Stimulated activated CD8-positive, alpha-beta memory T cell treated with anti-CD3 and anti-CD28 coated beads, Interleukin-7, amount 100 ng/mL, for 1 hour (primary cell): ENCODE measurements at places on chromosomes 7 and 10.

DNA sequence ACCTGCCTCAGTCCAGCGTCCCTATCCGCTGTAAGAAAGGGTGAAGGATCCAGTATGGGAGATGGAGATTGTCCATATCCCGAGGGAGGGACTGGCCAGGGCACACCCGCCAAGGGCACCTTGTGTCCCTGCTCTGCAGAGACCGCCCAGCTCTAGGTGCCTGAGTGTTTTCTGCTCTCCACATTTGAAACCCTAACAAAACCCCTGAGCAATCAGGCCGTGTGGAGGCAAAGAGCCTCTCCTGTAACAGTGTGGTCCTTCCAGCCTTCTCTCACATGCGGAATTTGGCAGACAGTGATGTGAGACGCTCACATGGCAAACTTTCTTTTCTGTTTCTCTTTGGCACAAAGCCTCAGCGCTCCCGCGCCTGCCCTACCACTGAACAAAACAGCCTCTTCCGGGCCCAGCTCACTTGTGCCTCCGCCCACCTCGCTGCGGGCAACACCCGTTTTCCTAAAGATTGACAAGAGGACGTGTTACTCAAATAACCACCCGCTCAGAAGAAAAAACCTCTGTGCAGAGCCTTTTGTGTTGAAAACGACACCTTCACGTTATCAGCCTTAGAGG, 514.8 kb downstream of the DNAJB6 start:
- peak; percentile 39 for DNase-seq

DNA sequence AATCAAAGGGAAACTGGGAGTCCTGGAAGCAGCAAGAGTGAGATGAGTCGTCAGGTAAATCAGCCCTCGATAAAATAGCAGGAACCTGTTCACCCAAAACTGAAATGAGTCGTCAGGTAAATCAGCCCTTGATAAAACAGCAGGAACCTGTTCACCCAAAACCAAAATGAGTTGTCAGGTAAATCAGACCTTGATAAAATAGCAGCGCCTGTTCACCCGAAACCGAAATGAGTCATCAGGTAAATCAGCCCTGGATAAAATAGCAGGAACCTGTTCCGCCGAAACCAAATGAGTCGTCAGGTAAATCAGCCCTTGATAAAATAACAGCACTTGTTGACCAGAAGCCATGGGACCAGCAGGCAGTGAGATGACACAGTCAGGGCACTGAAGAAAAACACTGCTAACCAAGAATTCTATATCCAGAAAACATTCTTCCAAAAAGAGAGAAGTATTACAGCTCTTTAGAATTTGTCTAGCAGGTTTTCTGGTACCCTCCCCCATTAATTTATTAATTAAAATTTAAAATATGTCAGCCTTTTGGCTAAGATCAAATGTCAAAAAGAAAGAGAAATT, 3.4 kb upstream of the CYP2E1 start:
- no peak for DNase-seq

GRCh38 chr10:20157314-20157713, 341.1 kb downstream of the PLXDC2 start:
- no peak for DNase-seq

DNA sequence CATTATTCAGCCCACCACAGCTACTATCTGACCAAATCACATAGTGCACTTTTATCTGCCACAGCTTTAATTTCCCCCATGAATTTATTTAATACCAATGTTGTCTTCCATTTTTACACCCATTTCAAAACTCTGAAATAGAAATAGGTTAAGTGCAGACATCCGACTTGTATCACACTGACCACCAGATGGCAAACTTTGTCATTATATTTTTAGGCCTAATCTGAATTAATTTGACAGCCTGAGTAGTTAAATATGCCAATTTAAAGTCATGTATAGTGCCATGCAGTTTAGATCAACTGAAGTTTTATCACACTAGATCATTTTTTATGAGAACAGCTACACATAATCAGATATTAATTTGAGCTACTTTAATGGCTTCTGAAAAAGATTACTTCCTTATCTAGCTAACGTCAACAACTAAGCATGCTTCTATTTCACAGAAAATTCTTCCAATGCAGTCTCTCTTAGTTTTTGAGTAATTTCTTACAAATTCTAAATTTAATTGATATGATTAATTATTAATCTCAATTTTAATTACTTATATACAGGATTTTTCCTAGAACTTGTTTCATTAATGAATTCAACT, 566.4 kb downstream of the GFRA1 start:
- DNase-seq = no peak

DNA sequence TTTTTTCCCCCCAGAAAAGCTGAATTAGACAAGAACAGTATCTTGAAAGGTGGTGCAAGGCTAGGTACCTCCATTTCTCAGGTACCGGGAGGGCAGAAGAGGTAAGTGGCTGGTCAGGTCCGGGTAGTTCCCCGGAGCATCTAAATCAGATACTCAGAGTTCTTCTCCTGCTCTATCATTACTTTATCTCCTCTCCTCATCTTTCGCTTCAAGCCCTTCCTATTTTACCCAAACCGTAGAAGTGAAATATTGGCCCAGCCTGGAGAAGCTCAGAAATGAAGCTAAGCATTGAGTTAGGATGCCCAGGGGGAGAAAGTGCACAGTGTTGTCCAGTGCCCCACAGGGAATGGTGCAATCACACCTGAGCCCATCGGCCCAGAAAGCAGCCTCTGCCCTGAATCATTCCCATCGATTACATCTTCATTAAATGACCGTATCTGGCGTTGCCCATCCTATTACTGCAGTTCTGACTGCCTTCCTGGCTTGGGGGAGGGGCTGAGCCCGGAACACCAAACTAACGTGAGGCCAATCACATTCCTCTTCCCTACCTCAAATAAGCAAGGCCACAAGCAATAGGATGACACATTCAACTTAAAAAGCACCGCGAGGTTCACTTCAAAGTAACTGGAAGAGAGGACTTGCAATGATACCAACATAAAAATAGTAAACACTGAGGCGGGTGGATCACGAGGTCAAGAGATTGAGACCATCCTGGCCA, 116.5 kb downstream of the PRPF18 start:
- no peak for DNase-seq

- no peak for DNase-seq
Observed at GRCh38 chr10:114195079-114195478, 15.9 kb downstream of the TDRD1 start.

GRCh38 chr7:144759653-144760052, 76.2 kb downstream of the TPK1 start:
- no peak for DNase-seq

DNA sequence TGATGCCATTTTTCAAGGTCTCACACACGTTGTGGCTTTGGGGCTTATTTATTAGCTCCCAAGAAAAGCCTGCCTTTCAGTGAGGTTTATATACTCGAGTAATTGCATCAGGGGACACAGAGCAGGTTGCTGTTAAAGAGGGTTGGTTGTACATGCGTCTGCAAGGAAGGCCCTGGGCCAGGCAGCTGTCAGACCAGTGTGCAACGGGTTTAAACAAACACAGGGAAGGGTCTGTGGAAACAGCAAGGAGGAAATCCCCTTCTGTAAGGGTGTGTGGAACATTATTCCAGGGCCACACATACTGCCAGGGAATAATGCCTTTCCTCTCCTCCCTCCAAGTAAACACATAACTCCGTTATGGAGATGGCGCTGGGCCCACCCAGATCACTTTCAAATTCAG, 1.7 kb upstream of the CHST15 start:
- no peak for DNase-seq

DNA sequence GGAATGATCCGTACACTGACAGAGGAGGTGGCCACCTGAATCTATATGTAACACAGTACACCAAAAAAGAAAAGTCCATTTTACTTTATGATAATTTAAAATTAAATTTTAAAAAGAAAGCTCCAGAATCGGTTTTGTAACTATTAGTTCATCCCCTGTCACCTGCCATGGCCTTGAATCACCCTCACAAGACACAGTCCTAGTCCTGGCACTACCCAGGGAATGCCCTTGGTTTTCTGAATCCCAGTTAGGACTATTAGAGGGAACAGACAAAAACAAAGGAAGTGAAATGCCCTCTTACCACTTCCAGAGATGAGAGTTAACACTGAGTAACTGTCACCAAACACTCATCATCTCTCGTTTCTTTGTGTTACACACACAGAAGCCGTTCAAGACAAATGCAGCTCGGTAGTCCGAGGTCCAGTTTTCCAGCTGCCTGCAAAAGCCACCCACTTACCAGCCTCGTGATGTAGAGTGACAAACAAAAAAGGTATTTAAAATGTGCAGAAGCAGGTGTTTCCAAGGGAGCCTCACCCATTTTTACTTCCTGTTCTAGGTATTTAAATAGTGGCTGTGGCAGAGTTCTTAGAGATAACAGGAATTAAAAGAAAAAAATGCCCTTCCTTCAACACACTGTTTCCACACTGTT, 6.1 kb downstream of the PTPRN2 start:
- DNase-seq = no peak

DNA sequence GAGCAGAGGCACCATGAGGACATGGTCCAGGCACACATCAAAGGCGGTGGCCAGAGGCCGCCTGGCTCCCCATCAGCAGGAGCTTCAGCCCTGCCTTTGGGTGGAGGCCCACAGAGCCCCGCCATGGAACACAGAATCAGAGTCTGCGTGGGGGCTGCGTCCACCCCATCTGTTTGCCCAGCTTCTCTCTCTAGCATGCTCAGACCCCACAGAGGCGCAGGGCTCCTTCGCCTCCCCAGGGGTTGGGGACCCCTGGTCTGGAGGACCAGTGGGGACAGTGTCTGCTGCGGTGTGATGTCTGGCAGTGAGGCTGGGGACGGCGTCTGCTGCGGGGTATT, 321.9 kb downstream of the PTPRN2 start:
- no peak for DNase-seq

- no peak for DNase-seq
Observed at GRCh38 chr7:87852306-87852705, 23.9 kb downstream of the SLC25A40 start.

GRCh38 chr10:26555719-26556368, 117.7 kb downstream of the APBB1IP start:
- DNase-seq = no peak

DNA sequence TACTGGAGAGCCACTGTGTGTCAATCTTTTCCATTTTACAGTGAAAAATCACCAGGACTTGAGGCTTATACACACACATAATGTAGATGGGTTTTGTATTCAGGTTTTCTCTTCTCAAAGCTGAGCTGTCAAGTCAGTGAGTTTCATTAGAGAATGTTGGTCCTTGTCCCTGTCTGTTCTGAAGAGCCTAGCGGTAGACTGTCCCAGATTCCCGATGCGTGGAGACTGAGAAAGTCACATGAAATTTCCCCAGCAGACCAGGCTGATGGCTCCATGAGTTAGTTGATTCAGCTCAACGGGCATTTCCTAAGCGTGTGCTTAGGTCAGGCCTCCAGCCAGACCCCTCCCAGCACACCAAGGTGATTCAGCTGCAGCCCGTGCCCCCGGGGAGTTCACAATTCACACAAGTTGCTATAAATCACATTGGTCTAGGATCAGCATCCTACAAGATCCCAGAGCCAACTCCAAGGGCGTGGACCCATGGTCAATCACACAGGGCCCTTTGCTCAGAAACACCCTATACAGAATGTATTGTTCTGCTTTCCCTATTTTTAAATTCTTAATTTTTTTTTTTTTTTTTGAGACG, 17.2 kb downstream of the CHST15 start:
- DNase-seq = no peak

DNA sequence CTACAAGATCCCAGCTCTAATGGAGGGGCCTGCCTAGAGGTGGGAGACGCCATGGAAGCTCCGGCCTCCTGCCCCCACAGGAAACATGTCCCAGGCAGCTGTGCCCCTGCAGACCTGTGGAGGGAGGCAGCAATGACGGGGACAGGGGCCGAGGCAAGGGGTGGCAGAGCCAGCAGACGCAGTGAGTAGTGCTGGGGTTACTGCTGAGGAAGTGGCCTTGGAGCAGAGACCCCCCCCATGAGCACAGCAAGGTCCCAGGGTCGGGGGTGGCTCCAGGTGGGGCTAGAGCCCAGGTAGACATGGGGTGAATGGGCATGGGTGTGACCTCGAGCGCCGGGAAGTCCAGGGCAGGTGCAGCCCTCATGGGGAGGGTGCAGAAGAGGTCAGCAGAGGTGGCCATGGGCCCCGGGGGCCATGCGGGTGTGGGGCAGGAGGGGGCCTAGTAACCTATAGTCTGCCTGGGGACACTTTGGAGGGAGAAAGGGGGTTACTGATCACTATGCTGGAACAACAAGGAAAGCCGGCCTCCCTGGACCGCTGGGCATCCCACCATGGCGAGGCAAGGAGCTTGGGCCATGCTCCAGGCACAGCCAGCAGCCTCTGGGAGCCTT, 45.5 kb downstream of the JAKMIP3 start:
- no peak for DNase-seq

DNA sequence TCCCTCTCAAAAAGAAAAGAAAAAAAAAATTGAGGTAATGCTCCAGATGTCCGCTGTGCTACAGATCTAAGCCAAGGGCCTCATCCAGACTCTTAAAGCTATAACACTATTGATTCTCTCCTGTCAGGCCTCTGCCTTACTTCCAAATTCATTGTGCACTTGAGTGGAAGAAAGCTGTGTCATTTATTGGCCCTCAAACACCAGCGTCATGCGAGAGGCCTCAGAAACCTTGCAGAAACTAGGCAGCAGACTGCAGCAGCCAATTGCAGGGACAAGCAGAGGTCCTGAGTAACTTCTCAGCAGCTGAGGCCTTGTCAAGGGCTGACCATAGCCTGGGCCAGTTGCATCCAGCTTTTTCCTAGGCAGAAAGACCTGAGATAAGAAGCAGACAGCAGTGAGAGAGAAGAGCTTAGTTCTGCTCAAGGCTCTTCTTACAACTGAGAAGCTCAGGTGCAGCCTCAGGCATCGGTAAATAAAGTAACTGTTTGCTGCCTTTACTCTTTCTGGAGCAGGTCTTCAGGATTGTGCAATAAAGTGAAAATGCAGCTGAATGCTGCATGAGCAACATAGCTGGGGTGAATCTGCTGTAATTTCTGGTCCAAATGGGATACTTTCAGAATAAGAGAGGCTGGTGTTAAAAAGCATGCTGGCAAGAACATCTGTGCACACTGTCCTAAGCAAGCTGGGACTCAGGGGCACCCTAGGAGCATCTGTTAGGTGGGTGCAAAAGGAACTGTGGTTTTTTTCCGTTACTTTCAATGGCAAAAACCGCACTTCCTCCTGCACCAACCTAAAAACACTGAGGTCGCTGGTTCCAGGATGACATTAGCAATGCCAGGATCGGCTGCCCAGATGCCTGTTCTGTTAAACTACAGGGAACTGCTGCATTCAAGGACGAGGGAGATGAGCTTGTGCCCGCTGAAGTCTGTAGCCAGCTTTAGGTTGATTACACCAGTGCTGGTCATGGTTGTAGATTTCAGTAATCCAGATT, 181.8 kb upstream of the PFKP start:
- no peak for DNase-seq

GRCh38 chr10:62803724-62804355, 680 bp upstream of the ADO start:
- DNase-seq = no peak

- no peak for DNase-seq
Observed at GRCh38 chr7:18684916-18685315, 189.4 kb downstream of the HDAC9 start.

DNA sequence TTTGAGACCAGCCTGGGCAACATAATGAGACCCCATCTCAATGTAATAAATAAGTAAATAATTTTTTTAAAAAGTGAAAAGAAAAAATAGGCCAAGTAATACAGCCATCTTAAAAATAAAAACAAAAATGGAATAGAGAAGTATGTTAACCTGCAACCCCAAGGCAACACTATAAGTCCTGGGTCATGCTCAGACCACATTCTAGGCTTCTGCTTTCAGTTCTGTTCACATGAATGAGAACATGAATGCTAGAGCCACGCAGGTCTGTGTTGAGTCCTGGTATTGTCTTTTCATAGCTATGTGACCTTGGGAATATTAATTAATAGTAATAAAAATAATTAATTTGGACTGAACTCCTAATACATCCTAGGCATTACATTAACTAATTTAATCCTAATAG, 284.0 kb downstream of the AUTS2 start:
- no peak for DNase-seq

- no peak for DNase-seq
Observed at GRCh38 chr7:16960337-16960965, 78.7 kb upstream of the AGR3 start.
